Stimulated activated CD8-positive, alpha-beta memory T cell treated with anti-CD3 and anti-CD28 coated beads, Interleukin-2, amount 100 ng/mL, for 1 hour (primary cell): ENCODE measurements at places on chromosomes 13 and 19.

DNA sequence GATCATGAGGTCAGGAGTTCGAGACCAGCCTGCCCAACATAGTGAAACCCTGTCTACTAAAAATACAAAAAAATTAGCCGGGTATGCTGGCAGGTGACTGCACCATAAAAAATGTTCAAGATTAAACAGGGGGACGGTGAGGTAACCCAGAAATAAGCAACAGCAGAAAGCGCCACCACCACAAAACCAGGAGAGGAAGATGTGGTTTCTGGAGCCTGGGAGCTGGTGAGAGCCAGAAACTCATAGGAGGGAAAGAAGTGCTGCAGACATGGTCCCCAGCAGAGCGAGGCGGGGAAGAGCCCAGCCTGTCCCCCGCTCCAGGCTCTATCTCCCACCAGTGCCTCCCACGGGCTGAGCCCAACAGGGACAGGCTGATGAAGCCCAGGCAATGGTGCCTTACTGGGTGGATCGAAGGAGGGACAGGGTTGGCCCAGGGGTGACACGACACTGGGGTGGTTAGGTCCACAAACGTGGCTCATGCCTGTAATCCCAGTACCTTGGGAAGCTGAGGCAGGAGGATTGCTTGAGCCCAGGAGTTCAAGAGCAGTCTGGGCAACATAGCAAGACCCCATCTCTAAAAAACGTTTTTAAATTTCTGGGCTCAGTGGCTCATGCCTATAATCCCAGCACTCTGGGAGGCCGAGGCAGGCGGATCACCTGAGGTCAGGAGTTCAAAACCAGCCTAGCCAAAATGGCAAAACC is 19.0 kb downstream of the SPC24 start:
- no peak for DNase-seq

GRCh38 chr19:19823916-19824315 is 2.4 kb upstream of the ZNF506 start:
- no peak for DNase-seq

DNA sequence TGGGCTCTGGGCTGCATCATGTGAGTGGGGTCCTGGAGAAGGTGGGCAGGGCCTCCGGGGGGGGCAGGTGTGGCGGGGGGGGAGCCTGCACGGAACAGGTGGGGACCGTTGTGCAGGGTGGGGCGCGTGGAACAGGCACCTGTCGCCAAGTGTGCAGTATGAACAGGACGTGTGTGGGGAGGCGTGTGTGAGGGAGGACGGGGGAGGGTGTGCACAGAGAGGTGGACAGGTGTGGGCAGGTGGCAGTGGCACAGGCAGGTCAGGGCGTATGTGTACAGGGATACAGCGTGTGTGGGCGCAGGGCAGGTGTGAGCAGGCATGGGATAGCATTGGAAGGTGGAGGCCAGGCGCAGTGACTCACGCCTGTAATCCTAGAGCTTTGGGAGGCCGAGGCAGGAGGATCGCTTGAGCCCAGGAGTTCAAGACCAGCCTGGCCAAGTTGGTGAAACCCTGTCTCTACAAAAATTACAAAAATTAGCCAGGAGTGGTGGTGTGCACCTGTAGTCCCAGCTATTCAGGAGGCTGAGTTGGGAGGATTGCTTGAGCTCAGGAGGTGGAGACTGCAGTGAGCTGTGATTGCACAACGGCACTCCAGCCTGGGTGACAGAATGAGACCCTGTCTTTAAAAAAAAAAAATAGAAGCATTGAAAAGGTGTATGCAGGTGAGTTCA is 3.2 kb downstream of the PLK5 start:
- no peak for DNase-seq

GRCh38 chr13:89846926-89847585 is 1500.4 kb upstream of the MIR17HG start:
- no peak for DNase-seq

DNA sequence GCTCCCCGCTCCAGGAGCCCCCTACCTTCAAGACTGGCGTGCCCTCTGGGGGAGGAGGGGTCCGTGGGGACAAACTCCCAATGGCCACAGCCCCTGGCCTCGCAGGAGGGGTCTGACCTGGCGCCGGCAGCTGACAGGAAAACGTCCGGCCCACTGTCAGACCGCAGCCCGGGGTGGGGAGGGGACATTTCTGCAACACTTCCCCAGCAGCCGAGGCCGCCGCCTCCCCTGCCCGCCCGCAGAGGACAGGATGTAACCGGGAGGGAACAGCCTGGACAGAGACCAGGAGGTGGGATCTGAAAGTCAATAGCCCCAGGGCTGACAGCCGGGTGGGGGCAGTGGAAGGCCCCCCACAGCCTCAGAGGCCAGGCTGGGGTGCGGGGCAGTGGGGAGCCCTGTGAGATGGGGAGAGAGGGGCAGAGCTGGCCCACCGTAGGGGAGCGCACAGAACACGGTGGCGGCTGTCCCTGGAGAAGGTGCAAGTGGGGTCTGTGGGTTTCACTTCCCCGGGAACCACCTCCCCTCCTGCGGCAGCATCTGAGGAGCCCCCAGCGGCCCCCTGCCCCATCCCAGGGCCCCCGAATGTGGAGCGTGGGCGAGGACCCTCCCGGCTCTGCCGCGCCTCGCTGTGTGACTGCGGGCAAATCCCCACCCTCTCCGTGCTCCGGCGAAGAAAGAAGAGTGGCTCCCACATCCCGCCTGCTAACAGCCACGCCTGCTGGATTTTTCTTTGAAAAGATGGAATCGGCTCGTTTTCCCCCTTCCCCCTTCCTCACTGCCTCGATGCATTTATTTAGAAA is at the start of gene PEAK3:
Gene PEAK3, minus strand, starts transcription at position 114 of the 800 bp plus-strand sequence. CDS start 1,244 bp downstream, outside the sequence.
- no peak for DNase-seq

GRCh38 chr13:44451651-44452050 is 78.0 kb downstream of the SERP2 start:
- DNase-seq = no peak
